ENCODE measurements at places on chromosomes 11 and 22.

DNA sequence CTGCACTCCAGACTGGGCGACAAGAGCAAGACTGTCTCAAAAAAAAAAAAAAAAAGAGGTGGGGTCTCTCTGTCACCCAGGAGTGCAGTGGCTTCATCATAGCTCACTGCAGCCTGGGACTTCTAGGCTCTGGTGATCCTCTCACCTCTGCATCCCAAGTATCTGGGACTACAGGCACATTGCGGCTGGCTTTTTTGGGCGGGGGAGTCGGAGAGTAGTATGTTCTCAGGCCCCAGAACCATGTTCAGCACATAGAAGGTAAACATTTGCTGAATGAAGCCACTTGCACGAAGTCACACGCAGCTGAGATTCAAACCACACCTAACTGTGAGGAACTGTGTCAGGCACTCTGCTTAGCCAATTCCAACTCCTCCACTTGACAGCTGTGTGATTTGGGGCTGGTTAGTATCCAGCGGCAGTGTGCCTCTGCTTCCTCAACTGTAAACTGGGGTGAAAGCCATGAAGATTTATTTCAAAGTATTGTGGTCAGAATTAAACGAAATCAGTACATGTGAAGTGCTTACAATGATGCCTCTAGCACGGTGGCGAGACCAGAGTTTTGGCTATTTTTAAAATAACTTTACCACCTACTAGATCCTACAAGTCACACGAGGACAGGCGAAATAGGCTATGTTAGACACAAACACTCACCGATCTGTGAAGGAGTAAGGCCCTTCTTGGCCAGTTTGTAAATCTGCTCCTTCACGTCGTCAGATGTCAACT, 789 bp downstream of the RPS13 start:
- no peak for DNase-seq

DNA sequence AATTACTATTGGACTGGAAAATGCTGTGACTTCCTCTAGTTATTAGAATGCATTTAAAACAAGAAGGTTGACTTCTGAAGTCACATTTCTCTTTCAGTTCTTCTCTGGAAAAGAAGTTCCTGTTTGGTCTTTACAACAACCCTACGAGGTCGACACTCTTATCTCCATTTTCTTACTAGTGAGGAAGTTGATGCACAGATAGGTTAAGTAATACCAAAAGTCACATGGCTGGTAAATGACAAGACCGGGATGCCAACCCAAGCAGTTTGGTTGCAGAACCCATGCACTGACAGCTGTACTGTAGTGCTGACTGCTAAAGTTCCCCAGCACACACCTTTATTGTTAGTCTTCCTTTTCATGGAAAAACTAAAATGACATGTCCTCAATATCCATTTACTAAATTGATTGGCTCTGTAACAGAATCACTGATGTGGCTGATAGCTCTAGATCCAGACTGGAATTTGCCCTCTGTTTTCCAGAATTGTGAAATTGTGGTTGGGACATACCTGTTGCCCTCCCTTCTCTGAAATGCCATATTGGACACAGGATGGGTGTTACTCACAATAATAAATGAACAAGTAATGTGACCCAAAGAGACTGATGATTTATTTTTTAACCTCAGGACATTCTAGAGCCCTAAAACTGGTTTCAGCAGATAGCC, 9.4 kb upstream of the TECTA start:
- no peak for DNase-seq

- DNase-seq: no peak
These were observed 15.8 kb downstream of the TBRG1 start for GRCh38 chr11:124638500-124638899.

DNA sequence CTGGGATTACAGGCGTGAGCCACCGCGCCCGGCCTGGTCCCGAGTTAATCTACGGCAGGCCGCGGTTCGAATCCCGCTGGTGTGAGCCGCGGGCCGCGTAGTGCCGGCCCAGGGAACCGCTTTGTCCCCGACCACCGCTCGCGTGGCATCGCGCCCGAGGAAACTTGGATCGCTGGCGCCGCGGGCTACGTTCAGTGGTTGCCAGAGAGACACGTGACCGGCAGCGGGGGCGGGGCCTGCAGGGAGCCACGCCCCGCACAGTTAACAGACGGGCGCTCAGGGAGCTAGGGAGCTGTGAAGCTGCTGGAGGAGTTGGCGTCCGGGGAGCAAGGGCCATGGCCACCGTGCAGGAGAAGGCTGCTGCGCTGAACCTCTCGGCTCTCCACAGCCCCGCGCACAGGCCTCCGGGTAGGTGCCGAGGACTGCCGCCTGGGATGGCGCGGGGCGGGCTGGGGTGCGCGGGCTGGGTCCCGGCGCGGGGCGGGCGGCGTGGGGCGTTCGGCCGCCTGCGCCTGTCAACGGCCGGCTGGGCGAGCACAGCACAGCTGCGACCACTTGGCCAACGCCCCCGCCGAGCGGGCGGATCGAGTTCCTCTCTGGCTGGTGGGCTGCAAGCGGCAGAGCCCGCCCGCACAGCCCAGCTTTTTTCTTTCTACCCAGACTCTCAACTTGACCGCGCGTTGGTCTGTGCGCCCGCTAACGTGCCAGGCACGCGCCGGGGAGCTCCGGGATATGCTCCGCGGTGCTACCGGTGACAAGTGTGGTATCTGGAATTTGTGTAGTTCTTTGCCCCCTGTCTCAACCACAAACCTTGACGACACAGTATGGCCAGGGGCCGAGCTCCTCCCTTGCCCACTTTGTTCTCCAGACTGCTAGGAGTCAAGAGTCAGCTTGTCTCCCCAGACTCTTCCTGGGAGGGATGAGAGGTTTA, at the start of gene DEPDC7:
Gene DEPDC7 (plus strand): TSS at position 258 of the 931 bp plus-strand sequence. CDS start 78 bp downstream, at position 336.
- DNase-seq: peak; percentile 87

DNA sequence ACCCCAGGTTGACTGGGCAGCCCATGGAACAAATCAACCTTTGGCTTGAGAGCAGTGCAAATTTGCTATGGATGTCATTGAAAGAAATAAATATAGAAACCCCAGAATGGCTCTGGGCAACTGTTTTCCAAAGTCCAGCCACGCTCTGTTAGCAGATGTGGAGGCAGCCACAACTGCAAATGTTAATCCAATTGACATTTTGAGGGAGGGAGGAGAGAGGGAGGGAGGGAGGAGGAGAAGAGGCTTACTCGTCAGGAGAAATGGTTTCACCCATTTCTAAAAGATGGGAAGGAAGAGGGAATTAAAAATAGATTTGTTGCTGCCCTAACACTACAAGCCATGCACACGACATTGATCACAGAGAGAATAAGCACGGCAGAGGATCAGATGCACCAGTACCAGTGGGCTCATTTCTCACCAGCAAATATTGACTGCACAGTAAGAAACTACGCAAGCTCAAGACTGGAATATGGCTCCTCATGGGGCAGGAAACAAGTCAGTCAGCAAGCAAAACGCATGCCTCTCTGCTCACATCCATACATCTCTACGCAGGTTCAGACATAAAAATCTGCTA, 229.1 kb downstream of the LARGE1 start:
- no peak for DNase-seq

DNA sequence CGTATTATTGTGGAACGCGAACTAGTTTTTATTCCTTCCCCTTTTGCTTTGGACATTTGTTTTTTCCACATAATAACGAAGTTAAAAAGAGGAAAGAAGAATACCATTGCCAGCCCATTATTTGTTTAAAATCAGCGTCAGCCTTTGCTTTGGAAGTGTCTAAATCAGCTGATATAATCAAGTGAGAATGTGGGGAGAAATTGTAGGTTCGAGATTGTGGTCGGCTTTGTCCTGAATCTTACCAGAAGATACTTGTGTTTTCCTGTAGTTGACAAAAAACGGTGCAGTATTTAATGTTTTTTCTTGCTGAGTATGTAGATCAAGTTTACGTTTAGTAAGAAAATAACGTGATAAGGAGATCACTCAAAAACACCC, 935 bp downstream of the ZNF143 start:
- no peak for DNase-seq

DNA sequence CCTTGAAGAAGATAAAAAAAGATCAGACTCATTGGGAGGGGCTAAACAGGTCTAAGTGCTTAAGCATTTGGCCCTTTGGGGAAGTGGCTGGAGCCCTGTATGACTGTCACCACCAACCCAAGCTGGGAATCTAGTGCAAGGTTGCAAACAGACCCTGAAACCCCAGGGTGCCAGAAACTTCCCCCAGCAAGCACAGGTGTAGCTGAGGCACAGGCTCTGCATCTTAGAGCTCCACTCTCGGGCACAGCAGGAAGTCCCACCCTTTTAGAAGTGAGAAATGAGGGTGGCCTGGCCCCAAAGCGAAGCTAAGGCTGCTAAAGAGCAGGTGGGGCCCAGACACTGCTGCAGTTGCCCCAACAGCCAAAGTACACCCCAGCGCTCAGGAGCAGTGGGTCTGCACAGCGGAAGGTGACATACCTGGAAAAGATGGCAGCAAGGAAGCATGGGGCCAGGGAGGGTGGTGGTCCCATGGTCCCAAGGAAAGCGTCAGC, 5.8 kb upstream of the KDM2A start:
- DNase-seq: no peak

GRCh38 chr11:83070044-83070701, 1.5 kb downstream of the RAB30 start:
- DNase-seq: no peak

GRCh38 chr11:82908311-82908710, 6.8 kb downstream of the DDIAS start:
- DNase-seq: no peak

DNA sequence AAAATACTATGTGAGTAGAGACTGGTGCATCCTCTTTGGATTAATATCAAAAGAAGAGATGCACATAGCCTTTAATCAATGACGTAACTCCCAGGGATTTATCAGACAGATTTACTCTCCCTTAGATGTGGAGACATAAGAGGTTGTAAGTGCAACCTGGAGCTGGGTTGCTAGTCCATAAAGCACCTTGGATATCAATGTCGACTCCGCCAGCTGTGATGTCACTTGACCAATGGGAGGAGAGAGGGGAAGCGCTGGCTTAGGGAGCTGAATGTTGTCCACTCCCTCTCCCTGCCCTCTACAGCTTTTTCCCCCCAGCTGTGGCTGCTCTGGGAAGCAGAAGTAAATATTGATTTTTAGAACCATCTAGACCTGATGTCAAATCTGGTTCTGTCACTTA, 28.9 kb upstream of the TMEM86A start:
- peak; percentile 14 for DNase-seq

DNA sequence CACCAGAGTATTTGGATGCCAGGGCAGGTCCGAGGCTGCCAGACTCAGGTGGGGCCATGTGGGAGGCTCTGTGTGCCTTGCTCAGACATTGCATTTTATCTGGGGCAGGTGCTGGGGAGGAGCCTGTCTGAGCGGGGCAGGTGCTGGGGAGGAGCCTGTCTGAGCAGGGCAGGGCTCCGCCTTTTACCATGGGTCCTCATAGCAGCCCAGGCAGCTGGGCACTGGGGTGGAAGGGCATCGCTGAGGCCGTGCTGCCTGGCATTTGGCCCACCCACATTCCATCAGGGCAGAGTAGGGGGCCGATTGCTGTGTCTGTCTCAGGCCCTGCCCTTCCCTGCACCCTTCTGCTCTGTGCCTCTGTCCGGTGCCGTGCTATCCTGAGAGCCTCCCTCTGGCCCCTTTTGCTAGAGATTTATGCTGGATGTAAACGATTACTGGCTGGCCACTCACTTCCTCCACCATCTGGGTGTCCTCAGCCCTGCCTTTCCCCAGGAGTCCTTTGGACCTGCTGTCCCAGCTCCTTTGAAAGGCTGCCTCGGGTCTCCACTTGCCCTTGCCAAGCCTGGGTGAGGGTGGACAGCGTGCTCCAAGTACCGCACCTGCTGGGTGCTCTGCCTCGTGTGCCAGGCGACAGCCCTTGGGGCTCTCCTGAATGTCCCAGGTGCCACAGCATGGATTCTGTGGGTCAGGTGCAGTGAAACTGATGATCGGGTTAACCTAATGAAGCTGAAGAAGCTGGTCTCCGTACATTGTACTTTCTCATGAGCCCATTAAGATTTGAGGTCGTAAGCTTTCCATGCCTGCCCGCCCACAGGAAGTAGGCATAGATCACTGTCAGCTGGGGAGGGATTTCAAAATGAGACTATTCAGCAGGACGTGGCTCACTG, 281.6 kb downstream of the TBC1D22A start:
- peak; percentile 61 for DNase-seq

DNA sequence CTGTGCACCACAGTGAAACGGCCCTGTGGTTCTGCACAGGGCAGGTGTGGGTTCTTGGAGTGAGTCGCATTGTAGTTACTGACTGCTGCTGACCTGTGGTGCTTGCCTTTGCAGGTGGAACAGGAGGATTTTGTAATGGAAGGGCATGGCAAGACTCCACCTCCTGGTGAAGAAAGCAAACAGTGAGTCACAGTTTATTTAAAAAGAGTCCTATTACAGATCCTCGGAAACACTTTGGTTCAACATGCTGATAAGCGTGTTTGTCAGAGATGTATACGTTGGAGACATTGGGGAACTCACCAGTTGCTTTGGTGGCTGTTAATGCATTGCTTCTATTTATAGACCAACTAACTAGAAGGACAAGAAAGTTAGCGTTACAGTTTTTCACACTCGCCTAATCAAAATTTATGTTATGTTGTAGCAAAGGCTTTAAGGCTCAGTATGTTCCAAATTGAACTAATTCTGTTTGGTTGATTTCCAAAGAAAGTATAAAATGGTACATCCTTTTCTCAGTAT, 21.7 kb upstream of the TNRC6B start:
- peak; percentile 63 for DNase-seq

DNA sequence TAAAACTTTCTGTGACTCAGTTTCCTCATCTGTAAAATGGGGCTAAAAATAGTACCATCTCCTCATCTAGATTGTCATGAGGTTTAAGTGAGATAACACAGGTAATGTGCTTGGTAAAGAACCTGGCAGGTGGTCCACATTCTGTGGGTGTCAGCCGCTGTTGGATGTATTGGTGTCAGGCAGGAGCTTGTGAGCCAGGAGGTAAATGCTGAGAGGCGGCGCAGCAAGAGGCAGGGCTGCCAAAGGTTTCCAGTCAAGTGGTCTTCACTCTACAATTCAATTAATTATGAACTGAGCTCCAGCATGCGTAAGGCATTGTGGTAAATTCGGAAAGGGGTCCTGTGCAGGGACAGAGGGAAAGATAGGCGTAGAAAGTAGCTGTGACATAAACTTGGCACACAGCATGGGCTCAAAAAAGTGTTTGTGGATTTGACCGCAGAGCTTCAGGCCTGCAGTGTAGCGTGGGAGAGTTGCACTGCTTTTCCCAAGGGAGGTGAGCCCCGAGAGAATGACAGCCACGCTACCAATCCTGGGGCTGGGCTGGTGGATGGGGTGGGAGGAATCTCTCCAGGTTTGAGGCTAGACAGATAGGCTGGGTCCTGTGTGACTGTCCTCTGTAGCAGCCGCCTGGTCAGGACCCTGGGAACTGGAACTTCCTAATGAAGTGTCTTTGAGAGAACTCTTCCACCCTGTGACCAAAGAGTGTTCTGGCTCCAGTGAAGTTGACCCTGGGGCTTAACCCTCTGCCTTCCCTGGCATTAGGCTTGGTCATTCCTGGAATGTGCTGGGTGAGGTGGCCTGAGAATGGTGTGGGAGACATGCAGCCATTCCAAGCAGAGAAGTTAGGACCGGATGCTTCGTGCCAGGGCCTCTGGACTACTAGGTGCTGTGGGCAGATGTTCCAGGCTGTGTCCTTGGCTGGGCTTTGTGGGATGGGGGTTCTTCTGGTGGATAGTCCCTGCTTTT, 122.4 kb downstream of the FEZ1 start:
- no peak for DNase-seq

- DNase-seq: no peak
These were observed 532.3 kb downstream of the BRD1 start for GRCh38 chr22:49295465-49295743.

- no peak for DNase-seq
These were observed 68.3 kb downstream of the PACSIN2 start for GRCh38 chr22:42946546-42947198.

- no peak for DNase-seq
These were observed 3.8 kb upstream of the BUD13 start for GRCh38 chr11:116776522-116776984.
